ENCODE measurements at places on chromosomes 1 and 21.

DNA sequence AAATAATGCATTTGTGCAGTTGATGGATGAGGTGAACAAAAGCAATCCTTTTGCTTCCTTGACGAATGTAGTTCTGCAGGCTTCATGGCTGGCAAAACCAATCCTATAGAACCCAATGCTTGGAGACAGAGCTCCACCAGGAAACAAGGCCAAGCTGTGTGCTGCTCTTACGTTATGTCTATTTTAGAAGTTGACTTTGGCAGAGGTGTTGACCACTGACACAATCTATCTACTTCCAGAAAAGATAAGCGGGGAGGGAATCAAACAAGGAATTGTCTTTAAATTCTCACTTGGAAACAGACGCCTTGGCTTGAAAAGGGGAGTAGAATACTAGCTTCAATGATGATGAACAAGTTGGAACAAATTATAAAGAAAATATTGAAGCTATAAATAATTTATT, 211.2 kb downstream of the SETD4 start:
- DNase-seq: no peak

DNA sequence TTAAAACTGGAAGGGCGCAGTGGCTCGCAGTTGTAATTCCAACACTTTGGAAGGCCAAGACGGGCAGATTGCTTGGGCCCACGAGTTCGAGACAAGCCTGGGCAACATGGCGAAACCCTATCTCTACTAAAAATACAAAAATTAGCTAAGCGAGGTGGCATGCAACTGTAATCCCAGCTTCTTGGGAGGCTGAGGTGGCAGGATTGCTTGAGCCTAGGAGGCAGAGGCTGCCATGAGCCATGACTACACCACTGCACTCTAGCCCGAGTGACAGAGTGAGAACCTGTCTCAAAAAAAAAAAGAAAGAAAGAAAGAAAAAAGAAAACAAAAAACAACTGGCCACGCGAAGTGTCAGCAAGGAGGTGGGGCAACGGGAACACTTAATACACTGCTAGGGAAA, 6.3 kb downstream of the UBE2G2 start:
- no peak for DNase-seq

DNA sequence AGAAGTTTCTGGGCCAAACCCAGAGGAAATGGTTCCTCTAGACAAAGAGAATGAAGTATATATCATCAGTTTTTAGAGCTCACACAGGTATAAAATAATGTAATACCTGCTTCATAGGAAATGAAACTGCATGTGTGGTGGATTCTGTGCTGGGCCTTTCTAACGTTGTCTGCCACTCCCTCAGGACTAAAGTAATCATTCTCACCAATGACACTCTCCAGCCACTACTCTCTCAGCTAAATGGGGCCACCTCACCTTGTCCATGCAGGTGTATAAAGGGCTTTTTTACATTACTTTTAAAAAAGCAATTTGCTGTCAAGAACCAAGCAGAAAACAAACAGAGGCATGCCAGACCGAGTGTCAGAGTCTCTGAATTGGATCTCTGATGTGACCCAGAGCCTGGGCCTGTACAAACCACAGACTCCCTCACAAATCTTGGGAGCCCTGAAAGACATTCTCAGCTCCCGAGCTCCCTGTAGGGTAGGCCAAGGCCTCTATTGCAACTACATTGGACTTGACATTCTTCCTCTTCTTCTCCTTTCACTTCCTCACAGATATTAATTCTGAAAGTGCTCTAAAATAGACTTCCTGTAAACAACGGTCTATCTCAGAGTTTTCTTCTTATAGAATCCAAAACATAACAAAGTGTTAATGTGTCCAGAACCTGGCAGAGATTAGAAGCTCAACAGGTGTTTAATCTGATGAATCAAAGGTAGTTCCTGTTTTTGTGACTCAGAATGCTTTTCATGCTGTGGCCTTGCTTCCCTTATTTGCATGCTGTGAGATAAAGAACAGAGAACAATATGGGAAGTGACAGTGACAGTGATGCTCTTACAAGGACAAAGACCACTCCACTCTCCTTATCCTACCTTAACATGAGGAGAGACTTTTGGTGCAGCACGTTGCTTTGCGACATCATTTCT, 8.6 kb downstream of the AIM2 start:
- DNase-seq: no peak

GRCh38 chr1:119483441-119484200, 23.4 kb upstream of the HSD3B1 start:
- no peak for DNase-seq

DNA sequence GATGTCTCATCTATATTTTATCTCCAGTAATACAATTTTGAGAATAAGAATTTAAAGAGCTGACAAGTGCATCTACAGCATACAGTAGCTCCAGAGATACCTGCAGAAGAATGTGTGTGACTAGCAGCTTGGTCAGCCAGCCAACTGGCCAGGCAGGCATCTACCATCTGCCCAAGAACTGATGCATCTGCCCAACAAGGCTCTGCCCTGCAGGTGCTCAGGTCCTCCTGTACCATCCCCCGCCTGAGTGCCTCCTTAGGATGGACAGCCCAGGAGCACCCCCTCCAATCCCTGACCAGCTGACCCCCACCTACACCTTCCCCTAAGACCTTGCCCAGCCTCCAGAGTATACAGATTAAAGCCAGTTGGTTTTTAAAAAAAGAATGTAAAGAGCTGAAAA, 30.3 kb downstream of the TMEM69 start:
- no peak for DNase-seq

Data from sciatic nerve (tissue), 2 donors.